ENCODE measurements at places on chromosomes 16 and 17. TPM values are rescaled to one million over a fixed set of nuclear protein-coding genes. Genes with fewer than 3 reads are reported as not detected.

DNA sequence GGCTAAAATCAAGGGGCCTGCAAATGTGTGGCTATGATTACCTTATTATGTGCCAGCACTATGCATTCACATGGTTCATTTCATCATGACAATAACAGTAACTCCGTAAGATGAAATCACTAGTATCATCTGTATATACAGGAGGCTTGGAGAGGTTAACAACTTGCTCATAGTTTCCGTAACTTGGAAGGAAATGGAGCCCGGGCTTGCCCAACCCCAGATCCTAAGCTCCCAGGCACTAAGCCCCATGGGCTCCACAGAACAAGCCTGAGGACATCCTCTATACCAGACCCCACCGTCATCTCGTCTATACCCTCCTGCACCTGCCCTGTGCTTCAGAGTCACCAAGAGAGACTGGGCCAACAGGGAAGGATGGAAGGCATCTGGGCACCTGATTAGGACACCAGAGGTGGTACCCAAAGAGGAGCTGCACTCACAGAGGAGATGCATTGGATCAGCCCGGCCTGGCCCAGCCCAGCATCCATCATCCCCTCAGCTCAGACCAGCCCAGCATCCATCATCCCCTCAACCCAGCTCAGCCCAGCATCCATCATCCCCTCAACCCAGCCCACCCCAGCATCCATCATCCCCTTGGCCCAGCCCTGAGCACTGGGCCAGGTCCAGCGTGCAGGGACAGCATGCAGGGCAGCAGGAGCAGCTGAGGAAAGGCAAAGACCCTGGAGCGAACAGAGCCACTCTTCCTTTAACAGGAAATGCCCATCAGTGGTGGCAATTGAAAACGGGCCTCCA, 28.5 kb downstream of the NSMCE1 start:
- no peak for DNase-seq

DNA sequence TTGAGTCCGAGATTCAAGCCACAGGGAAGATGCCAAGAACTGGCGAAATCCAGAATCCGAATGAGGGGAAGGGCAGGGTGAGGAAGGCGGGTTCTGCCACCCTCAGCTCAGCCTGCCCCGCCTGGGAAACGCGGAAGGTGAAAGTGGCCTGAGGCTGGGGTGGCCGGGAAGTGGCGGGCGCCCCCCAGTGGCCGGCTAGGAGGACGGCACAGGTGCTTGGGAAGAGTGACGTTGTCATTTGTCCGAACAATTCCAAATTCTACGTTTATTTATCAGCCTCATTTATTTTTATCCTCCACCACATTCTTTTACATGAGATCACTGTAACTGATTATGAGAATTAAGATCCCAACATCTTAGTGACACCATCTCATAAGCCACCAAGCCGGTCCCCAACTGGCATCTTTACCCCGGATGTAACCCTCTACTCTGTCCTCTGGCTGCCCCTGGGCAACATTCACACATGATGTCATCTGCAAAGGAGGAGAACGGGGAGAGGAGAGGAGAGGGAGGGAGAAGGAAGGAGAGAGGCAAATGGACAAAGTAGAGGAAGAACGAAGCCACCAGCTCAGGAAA, 21.3 kb downstream of the SRCIN1 start:
- peak; percentile 32 for DNase-seq

DNA sequence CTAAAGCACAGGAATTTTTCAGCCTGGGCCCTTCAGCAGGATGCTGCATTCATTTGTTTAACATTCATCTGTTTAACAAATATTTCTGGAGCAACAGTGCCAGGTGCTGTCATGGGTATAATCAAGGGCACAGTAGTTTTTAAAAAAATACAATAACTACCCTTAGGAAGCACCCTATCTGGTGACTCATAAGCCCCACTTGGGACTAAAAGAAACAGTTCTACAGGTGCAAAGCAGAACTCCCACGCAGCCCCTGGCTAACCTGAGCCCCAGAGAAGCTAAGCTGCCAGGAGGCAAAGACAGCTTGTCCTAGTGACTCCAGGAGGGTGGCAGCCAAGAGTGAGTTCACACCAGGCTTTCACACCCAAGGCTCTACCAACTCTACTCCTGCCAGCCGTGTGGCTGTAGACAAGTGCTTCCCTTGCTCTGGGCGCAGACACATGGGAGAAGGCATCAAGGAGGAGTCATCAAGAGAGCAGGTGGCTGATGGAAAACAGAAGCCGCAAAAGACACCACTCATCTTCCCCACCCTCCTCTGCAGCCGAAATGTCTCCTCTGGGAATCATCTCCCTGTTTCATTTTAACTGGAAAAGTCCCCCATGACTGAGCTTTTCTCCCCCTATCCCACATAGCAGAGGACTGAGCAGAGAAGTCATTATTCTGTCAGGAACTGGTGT, 14.4 kb downstream of the CUEDC1 start:
- DNase-seq: no peak

DNA sequence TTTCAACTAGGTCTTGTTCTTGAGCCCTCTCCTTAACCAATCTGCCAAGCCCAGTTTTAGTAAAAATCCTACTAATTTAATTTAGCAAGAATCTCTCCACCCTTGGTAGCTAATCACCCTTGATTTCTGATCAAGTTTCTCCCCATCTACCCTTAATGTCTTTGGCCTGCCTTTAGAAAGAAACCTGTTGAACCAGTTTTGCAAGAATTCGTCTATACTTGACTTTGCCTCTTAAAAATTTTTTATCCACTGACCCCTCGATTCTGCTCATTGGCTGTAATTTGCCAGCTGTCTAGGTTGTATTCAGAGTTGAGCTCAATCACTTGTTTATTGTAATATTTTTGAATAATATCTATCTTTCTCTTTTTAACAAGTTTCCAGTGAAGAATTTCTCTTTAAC, 1138.5 kb downstream of the CDH11 start:
- DNase-seq: peak; percentile 49

- DNase-seq: no peak
Measured at GRCh38 chr17:50133028-50133768, 3.2 kb upstream of the SAMD14 start.

DNA sequence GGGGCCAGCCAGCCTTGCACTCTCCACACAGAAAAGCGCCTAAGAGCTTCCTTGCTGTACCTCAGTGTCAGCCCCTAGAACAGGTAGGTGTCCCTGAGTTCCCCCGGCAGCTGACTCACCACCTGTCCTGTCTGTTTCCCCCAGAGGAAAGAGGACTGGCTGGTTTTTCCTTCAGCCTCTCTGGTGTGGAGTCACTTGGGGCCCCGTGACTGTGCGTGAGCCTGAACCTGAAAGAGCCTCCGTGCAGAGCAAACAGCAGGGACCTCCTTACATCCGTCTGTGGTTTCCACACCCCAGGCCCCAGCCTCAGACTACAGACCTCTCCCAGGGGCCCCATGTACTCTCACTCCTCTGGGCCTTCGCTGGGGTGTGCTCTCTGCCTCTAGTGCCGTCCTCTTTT, 87.8 kb downstream of the GNAO1 start:
- peak; percentile 4 for DNase-seq

DNA sequence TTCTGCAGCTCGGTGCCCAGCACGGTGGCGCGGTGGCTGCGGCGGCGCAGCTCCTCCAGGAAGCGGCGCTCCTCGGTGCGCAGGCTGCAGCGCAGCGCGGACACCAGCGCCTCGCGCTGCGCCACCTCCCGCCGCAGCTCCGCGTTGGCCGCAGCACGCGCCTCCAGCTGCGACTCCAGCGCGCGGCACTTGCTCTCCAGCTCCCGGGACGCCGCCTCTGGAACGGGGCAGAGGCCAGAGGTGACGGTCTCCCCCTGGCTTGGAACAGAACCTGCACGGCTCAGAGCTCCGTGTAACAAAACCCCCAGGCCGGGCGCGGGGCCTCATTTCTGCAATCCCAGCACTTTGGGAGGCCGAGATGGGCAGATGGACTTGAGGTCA, 13.2 kb upstream of the CLUH start:
- DNase-seq: peak; percentile 43

- no peak for DNase-seq
Measured at GRCh38 chr17:49659661-49660382, 18.1 kb downstream of the SPOP start.

GRCh38 chr16:85248857-85249256, 136.6 kb upstream of the CIBAR2 start:
- DNase-seq: no peak

Gene DRC7
- not detected for total RNA-seq

Gene UMOD
- total RNA-seq: not detected

- DNase-seq: no peak
Measured at GRCh38 chr16:89048871-89049422, 44.7 kb upstream of the ACSF3 start.

- DNase-seq: no peak
Measured at GRCh38 chr16:78065319-78065718, 34.1 kb upstream of the WWOX start.

DNA sequence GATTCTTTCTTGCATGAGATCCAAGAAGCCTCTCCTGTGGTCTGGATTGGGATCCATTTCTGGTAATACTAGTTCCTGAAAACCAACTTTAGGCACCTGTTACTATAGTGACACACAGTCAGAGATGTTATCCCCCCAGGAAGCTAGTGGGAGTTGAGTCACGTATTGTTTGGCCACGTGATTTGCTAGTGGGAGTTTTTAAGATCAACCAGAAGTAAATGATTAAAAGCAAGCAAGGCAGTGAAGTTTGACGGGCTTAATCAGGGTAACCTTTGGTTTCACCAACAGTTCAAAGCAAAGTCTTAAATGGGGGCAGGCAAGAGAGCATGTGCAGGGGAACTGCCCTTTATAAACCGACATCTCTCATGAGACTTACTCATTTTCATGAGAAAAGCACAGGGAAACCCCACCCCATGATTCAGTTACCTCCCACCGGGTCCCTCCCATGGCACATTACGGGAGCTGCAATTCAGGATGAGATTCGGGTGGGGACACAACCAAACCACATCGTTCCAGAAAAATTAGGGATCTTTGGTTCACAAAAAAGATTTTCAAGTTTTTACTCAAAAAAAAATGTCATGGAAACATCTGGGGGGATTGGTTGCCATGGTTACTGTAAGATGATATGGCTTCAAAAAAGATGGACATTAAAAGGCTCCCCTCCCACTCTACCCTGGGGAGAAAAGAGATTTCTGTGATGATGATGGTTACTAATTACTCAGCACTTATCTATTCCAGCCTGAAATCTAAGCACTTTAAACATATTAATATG, 483.1 kb upstream of the ERCC4 start:
- peak; percentile 2 for DNase-seq

GRCh38 chr17:37650419-37651003, 7.3 kb upstream of the DDX52 start:
- peak; percentile 40 for DNase-seq

Gene CBX2
- total RNA-seq: 1.1 TPM

GRCh38 chr17:77458202-77459017, 317.6 kb downstream of the SEC14L1 start:
- DNase-seq: no peak

DNA sequence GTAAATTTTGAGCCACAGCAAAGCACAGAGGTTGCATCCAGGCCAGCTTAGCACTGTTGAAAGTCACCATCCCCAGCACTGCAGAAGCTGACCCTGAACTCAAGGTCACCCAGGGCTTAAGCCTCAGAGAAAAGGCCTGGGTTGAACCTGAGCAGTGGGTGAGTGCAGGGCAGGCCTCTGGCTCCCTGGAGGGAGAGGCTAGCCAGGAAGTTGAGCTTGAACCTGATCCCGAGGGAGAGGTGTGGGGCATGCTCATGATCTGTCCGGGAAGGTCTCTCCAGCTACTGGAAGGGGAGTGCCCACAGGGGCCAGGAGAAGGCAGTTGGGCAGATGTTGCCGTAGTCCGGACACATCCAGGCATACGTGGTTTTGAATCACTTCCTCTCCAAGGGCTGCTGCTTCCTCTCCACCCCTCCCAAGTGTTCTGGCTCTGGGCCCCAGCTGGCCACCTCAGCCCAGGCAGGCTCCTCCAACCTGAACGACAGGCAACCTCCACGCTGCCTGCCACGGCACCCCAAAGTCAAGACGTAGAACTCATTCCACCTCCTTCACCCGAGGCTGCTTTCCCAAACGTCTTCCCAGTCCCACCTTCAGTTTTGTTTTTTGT, 18.4 kb downstream of the CARHSP1 start:
- peak; percentile 90 for DNase-seq

DNA sequence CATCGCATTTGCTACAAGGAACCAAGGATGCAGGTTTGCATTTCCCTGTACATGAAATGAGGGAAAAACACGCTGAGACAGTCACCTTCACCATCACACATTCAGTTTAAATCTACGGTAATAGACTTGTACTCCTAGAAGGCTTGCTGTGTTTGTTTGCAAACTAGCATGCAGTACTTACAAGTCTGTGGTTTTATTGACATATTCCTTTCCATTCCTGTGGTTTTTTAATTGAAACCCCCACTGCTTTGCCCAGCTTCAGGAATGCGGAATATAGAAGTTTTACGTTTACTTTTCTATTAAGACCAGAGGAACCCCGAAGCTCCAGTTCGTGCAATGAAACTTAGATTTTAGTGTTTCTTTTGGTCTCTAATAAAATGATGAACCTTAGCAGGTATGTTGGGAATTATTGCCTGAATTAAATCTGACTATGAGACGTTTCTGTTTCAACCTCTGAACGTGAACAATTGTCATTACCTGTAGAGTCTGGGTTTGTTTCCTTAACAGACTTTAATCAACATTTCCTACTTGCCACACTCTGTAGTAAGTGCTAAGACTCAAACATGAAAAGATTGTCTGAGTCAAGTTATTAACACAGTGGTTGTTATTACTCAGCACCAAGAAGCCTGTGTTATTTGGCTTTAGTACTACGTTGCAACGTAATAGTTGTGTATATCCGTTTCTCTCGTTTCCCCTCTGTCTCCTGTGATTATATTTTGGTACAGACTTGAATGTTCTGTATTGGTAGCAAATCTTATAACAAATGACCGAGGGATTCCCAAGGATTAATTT, 793.3 kb upstream of the GOT2 start:
- no peak for DNase-seq

Gene MYH1
- total RNA-seq: not detected

DNA sequence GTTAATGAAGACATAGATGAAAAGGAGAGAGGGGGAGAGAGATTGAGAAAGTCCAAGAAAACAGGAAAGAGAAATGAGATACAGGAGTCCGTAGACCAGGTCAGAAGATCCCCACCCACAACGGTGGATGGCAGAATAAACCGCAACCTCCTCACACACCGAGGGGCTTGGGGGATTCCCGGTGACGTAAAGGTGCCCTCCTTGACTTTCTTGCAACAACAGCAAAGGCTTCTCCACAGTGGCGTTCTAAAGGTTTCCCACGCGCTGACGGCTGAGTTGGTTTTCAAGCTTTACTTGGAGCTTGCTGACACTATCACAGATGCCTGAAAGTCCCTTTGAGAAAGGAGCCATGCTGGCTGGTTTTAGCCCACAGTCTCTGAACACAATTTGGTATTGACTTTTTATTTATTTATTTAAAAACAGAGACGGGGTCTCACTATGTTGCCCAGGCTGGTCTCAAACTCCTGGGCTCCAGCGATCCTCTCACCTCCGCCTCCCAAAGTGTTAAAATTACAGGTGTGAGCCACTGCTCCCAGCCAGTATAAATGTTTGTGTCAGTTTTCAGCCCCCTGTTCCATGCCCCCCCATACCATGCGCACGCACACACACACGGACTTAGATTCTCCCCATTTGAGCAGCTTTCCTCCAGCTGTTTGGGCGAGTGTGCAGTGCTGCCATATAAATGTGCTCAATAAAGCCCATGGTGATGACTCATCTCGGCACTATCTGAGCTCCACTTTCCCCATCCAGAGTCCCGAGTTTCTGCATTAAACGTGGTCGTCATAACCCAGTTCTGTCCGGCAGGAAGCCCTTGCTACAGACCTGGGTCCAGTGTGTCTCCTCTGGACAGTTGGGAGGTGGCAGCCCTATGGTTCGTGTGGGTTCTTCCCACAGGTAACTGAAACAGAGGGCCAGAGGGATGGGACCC, 33.0 kb upstream of the SEC14L1 start:
- DNase-seq: no peak

- DNase-seq: no peak
Measured at GRCh38 chr16:11589198-11589550, 2.5 kb upstream of the LITAF start.

All from bronchial epithelial cell (primary cell).